ENCODE measurements at places on chromosomes 6 and 20.

DNA sequence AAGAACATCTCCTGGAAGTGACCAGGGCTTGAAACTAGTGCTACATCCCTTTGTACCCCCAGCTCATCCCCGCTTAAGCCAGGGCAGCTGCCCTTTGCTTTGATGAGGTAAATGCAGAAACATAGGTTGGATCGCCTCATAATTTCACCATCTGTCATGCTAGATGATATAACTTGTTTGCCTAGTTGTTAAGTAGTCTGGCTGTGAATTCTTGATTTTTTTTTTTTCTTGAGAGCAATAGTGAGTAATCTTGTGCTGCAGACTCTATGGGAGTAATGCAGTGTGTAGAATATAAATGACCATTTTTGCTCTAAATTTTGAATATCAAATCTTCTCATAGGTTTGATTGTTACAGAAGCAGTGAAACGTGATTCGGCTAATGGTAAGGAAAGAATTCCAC, 4.1 kb downstream of the TRDN start:
- no peak for DNase-seq

GRCh38 chr20:8718279-8718678, 350.6 kb upstream of the PLCB4 start:
- DNase-seq = no peak

GRCh38 chr6:33177552-33178446, 14.5 kb downstream of the COL11A2 start:
- no peak for DNase-seq

DNA sequence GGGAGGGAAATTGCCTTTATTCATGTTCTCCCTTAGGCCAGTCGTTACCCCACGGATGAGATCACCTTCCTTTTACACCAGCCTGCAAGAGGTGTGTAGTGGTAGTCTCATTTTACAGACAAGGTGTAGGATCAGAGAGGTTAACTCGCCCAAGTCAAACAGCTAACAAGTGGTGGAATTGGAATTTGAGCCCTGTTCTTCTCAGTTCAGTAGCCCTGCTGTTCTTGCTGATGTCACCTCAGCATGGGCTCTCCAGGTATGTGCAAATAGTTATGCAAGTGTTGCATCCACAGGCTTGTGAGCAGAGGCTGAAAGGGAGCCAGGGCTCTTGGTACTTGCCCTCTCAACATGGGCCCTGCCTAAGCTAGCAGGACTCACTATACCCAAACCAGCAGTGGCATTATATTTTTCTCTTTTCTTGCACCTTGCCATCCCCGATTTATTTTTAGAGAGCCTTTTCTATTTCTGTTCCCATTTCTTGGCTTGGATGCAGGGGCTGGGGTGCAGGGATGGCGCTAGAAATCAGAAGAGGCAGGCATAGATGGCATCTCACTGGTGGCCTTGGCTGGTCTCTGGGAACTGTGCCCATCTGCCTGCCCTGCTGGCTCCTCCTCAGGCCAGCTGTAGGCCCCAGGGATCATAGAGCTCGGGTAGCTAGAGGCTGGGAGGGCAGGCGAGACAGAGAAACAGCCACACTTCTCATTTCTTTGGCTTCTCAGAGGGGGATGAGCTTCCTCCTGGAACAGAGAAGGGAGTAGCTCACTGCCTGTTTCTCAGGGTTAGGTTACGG, 18.2 kb downstream of the PPARD start:
- no peak for DNase-seq

- DNase-seq = no peak
Observed at GRCh38 chr6:75326557-75327258, 42.1 kb upstream of the TMEM30A start.

DNA sequence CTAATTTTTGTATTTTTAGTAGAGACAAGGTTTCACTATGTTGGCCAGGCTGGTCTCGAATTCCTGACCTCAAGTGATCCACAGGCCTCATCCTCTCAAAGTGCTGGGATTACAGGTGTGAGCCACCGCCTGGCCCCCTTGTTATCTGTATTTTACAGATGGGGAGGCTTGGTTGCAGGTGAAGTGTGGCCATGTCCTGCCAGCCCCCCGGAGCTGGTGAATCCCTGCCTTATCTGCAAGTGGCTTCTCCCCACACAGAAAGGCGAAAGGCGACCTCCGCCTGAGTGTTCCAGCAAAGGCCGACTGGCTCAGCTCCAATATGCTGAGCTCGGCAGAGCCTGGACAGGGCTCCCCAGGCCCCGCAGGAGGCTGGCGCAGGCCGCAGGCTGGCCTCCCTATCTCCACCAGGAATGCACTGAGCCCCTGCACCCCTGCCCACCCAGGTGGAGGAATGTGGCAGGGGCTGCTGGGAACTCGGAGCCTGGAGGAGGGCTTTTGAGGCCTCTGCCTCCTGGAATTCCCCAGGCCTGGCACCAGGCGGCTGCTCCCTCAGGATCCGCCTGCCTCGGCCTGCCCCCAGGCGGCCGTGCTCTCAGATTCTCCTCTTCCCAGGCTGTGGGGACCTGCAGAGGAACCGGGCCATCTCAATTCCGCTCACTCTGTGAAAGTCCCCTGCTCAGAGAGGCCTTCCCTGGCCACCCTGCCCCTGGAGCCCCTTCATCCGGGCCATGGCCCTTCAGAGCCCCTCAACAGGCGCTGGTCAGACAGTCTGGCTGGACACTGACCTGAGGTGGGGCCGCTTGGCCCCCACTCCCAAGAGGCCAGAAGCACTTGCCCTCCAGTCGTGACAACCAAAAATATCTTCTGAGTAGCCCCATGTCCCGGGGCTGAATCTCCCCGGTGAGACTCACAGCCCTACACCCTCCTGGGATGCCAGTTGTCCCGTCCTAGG, 9.3 kb upstream of the LAMA5 start:
- no peak for DNase-seq

DNA sequence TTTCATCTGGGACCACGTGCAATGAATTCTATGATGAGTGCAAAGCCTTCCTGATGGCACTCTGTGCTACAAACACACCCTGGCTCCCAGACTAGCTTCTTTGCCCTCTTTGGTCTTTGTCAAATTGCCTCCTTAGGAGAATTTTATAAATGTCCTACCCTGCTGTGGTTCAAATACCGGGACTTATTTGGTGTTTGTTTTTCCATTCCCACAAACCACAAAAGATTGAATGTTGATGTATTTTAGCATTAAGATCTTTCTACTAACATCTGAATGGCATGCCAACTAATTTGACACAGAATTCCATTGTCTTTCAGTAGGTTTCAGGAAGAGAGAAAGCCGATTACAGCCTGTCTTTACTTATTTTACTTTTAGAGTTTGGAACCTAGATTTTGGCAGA, 424.2 kb upstream of the SLC35B3 start:
- no peak for DNase-seq

GRCh38 chr6:44386364-44386928, 1.1 kb upstream of the CDC5L start:
- no peak for DNase-seq

GRCh38 chr20:24948939-24949679, at the start of gene CST7:
Gene CST7 (plus strand): TSS chr20:24949269. CDS start chr20:24949506, 237 bp downstream.
- peak; percentile 61 for DNase-seq

- no peak for DNase-seq
Observed at GRCh38 chr6:41878961-41879405, 16.2 kb downstream of the USP49 start.

Measured in T follicular helper cell (primary cell).